ENCODE measurements at places on chromosomes 6 and 20.

DNA sequence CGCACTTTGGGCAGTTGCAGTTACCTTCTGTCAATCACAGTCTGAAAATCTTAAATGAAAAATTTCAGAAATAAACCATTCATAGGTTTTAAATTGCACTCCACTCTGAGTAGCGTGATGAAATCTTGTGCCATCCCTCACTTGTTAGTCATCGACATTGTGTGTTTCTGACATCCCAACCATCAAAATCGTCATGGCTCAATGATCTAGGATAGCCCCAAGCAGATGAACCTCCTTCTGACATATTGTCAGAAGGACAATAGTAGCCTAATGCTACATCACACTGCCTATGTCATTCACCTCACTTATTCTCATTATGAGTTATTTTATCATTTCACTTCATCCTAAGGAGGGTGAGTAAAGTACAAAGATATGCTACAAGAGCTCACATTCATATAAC, 284.8 kb downstream of the PTPRK start:
- no peak for DNase-seq

GRCh38 chr6:11207199-11207968, 25.1 kb downstream of the NEDD9 start:
- DNase-seq, result no peak

- no peak for DNase-seq
Observed at GRCh38 chr20:57539889-57540288, 14.9 kb upstream of the CTCFL start.

GRCh38 chr6:15507746-15508145, 155.1 kb downstream of the DTNBP1 start:
- no peak for DNase-seq
